EL (cell line): ENCODE measurements at places on chromosomes 5 and 9.

DNA sequence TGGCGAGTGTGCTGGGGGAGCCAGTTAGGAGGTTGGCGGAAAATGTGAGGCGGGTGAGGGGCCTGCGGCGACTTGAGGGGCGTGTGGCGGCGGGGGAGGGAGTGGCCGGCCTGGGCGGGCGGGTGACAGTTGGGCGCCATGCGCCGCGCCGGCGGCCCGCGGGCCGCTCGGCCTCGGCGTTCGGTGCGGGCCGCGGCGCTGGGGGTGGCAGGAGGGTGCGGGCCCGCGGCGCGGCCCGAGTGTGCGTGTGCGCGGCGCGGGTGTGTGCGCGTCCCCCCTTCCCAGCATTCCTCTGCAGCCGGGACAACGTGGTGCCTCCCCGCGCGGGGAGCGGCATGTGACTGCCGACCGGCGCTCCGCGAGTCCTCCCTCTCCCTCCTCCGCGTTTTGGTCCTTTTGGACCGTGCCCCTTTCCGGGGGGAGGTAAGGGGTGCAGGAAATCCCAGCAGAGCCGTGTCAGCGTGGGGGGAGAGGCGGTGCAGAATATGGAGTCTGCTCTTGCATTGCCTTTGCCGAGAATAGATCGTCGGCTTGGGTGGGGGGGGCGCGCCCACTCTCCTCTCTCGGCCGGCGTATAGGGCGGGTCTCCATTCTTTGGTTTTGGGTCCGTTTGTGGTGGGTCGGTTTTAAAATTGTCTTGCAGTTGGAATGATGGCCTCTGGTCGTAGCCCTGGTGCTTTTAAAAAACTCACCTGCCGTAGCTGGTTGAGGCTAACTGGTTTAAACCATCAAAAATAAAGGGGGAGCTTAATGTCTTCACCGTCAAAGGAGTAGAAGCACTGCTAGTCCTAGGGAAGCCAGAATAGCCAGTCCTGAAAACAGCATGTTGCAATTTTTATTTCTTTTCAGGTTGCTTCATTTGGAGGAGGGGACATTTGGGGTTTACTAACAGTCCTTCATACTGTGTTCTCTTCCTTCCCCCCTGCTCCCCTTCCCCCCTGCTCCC, 2.0 kb downstream of the LARP1 start:
- DNase-seq, result peak; percentile 60

DNA sequence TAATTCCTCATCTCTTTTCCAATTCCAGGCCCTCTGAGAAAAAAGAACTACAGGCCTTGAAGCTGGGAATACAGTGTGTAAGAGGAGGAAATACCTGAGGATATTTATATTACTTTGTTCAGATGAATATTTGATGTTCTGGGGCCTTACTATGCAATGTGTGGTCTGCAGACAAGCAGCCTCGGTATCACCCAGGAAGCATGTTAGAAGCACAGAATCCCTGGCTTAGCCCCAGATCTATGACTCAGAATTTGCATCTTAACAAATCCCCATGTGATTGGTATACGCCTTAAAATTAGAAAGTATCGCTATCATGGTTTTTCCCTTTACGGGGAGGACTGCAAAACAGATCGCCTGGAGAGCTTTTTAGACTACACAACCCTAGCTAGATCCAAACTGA, 121.0 kb downstream of the JAKMIP2 start:
- no peak for DNase-seq

- DNase-seq, result peak; percentile 8
Measured at GRCh38 chr9:114779352-114779845, 26.4 kb downstream of the TNFSF15 start.

GRCh38 chr9:22356985-22357384, 89.6 kb upstream of the DMRTA1 start:
- DNase-seq, result no peak

DNA sequence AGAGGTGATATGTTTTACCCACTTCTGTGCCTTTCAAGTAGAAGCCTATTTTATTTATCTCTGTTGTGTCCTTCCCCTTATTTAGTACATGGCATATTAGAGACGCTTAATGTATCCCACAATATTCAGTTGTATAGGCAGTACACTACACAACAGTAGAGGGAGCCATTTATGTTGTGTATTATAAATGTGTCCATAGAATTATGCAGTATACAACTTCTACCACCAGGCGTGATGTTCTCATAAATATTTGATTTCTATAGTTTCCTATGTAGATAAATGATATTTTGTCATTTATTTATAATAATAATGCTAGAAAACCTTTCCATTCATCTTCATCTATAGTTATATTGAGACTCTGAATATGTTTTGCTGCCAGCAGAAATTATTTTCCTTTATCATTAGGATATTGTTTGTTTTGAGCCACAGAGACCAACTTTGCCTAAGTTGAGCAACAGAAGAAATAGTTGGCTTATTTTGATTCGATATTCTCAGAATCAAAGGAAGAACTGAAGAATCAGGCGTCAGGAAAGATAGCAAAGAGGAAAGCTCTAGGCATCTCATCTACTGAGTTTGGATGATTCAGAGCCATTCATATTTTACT, 81.7 kb downstream of the ADAMTS19 start:
- peak; percentile 14 for DNase-seq

- DNase-seq, result no peak
Measured at GRCh38 chr9:78830301-78830700, 533.4 kb downstream of the PSAT1 start.

DNA sequence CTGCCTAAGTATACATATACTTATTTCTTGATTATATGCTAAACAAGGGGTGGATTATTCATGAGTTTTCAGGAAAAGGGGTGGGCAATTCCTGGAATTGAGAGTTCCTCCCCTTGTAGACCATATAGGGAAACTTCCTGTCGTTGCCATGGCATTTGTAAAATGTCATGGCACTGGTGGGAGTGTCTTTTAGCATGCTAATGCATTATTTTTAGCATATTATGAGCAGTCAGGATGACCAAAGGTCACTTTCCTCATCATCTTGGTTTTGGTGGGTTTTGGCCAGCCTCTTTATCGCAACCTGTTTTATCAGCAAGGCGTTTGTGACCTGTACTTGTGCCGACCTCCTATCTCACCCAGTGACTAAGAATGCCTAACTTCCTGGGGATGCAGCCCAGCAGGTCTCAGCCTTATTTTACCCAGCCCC, 80.9 kb downstream of the ALDH7A1 start:
- DNase-seq, result no peak

GRCh38 chr9:130642926-130643325, 21.5 kb upstream of the PRDM12 start:
- DNase-seq, result no peak

DNA sequence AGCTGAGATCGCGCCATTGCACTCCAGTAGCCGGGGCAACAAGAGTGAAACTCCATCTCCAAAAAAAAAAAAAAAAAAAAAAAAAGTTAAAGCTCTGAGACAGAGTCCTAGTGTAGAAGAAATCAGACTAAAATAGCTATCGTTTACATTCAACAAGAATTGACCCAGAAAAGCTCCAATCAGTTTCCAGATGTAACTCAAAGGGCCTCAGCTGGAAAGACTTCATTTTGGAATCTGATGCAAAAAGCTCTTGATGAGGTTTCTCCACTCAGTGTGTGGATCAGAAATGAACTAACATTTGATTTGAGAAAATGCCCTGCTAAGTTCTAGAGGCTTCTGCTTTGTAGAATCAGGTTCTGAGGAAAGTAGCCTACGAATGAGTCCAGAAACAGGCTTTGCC, 7.2 kb upstream of the C1QTNF2 start:
- DNase-seq, result no peak

- no peak for DNase-seq
Measured at GRCh38 chr5:157180374-157181264, at the start of gene ITK. TSS of gene ITK (plus strand) at chr5:157180840. CDS start at chr5:157180978, 138 bp downstream.

DNA sequence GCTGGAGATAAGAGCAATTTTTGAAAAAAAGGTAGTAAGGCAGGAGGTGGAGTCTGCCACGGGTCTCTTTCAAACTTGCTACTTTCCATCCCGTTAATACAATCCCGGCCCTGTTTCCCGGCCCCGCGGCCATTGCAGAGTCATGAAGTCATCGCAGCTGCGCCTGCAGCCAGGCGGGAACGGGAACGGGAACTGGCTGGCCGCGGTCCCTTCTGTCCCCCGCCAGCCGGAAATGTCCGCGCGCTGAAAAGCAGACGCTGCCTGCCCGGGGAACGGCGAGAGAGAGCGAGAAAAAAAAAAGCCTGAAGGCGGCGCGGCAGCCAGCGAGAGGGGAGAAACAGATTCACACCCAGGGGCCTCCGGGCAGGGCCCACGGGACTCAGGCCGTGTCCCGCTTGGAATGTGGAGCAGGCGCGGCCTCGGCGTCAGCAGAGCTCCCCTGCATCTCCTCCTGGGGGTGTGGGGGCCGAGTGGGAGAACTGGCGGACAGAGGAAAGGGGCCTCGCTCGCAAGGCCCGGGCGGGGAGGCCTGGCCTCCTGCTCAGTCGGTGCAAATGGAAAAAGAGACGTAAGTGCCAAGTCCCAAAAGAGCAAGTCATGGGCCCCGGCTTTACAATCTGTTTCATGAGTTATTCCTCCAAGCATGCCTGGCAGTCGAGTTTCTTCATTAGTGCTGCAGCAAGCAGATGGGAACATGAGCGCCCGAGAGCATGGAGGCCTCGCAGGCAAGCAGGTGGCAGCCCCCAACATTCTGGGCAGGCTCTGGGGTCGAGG, 201.2 kb upstream of the GAS1 start:
- peak; percentile 85 for DNase-seq

DNA sequence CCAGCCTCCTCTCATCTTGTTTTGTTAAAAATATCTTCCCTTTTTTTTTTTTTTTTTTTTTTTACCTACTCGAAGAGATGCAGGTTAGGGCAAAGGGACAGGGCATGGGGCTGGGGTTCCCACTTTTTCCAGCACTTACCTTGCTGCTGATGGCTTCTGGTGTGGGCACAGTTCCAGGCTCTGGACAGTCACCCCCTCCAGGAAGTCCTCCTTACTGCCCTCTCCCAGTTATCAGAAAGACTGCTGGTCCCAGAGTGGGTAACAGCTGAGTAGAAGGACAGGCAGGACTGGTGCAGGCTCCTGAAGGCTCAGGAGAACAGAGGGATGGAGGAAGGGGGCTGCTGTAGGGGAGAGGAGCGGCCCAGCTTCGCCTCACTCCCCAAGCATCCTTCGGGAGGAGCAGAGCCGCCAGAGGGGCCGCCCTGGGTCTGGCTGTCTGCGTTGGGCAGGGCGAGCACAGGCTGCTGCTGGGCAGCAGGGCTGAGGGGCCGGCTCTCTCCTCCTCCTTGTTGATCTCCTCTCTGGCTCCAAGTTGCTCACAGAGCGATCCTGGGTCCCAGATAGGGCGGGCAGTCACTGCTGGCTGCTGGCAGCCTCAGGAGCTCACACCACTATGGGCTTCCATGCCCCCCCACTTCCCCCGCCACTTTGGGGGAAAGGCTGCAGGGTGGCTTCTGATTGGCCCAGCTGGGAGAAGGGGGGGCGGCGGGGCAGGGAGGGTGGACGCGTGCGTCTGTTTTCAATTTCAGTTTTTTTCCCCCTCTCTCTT, at the start of gene PDGFRB:
Gene PDGFRB (minus strand): TSS at position 588 of the 769 bp plus-strand sequence. CDS start 18,798 bp downstream, outside the sequence.
- peak; percentile 92 for DNase-seq

DNA sequence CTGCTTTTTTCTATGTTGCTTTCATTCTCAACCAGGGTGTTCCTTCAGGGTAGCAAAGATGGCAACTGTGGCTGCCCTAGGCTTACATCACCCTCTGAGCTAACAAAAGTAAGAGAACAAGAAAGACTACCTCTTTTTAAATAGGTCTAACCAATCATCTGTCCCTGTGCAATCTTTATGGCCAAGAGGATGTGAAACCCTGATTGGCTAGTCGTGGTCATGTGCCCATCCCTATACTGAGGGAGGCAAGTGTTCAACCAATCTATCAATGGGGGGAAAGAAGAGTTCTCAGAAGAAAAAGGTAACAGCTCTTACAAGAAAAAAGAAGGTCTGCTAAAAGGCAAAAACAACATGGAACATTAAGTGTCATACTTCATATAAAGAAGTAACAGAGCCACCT, 11.7 kb upstream of the SNCAIP start:
- no peak for DNase-seq

DNA sequence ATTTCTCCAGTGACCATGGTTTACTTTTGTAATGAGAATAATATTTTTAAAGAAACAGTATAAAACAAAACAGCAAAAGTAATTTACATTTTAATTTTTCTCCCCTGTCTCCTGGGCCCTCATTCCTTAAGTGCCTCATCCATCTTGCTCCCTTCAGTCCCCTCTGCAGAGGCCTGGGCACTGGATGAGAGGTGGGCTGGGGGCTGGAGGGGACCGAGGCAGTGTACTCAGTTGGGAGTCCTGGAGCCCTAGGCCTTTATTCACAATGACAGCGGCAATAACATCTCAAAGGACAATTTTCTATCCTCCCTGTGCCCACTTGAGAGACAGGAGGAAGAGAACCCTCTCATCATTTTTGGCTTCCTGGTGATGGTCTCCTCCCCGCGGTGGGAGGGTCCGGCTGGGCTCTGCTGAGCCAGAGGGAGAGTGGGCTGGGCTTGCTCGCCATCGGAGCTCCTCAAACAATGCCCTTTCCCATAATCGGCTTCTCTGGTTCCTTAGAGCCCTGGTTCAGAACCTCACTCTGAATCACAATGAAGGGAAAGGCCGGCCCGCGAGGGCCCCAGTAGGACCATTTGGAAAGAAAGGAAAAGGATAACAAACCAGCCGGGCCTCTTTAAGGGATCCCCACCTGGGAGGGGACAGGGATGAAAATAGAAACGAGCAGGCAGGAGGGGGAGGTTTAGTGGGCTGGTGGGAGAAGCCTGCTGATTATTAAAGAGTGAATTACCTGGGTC, 9.7 kb upstream of the SMIM32 start:
- no peak for DNase-seq

GRCh38 chr9:34690983-34691935, at the start of gene CCL19:
TSS of gene CCL19 (minus strand) at chr9:34691276. CDS start at chr9:34691139, 137 bp downstream.
- DNase-seq, result no peak

DNA sequence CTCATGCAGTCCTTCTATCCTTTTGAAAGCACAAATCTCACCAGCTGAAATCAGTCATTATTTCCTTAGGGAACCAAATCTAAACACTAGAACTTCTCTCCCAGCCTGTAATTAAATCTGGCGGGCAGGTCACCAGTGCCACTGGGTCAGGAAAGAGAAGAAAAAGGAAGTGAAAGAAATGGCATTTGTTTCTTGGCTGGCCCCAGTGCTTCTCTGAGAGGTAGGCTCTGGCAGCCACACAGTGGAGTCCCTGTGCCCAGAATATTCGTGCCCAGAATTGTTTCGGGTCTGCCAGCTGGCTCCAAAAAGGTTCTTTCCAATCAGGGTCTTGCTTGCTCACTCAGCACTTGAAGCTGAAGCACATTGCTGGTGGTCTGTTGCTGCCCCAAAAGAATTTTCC, 133.9 kb upstream of the MTAP start:
- DNase-seq, result no peak

- DNase-seq, result no peak
Measured at GRCh38 chr5:149379818-149380374, 804 bp upstream of the IL17B start.
